ENCODE measurements at places on chromosomes 12 and 14. TPM values are rescaled to one million over a fixed set of nuclear protein-coding genes. Genes with fewer than 3 reads are reported as not detected.

CDK4 gene
- total RNA-seq, result 152 TPM

STYK1 gene
- 6.0 TPM for total RNA-seq

ADCY6 gene
- 66.6 TPM for total RNA-seq

SLC38A6 gene
- total RNA-seq, result 26.9 TPM

ACVR1B gene
- 8.1 TPM for total RNA-seq

USP15 gene
- 47.3 TPM for total RNA-seq

GPR135 gene
- total RNA-seq, result 1.1 TPM

PZP gene
- total RNA-seq, result 1.1 TPM

ANGEL1 gene
- 7.0 TPM for total RNA-seq

OTOGL gene
- total RNA-seq, result 0.16 TPM

ATF7IP gene
- 35.4 TPM for total RNA-seq

TTC8 gene
- 6.8 TPM for total RNA-seq

CPNE6 gene
- total RNA-seq, result not detected

All from bladder microvascular endothelial cell (primary cell).